Spleen (tissue), 13 donors: ENCODE measurements at places on chromosomes 6 and 20. TPM values are rescaled to one million over a fixed set of nuclear protein-coding genes. Genes with fewer than 3 reads are reported as not detected.

The PCSK2 gene
- total RNA-seq: not detected

The SLC29A1 gene
- 37.6 TPM for total RNA-seq

The LRRC73 gene
- total RNA-seq: 0.98 TPM

The DXO gene
- total RNA-seq: 24.4 TPM

The DUSP15 gene
- 2.1 TPM for total RNA-seq

The CCM2L gene
- 181 TPM for total RNA-seq

The CENPW gene
- total RNA-seq: not detected

The SH3BGRL2 gene
- total RNA-seq: 12.8 TPM

The EYS gene
- not detected for total RNA-seq

The KHDC1L gene
- not detected for total RNA-seq

The CALHM6 gene
- 203 TPM for total RNA-seq

The COL19A1 gene
- total RNA-seq: 11.1 TPM

The RIPPLY2 gene
- not detected for total RNA-seq
